HT1080 (cell line): ENCODE measurements at places on chromosomes 1 and 21. TPM values are rescaled to one million over a fixed set of nuclear protein-coding genes. Genes with fewer than 3 reads are reported as not detected.

DNA sequence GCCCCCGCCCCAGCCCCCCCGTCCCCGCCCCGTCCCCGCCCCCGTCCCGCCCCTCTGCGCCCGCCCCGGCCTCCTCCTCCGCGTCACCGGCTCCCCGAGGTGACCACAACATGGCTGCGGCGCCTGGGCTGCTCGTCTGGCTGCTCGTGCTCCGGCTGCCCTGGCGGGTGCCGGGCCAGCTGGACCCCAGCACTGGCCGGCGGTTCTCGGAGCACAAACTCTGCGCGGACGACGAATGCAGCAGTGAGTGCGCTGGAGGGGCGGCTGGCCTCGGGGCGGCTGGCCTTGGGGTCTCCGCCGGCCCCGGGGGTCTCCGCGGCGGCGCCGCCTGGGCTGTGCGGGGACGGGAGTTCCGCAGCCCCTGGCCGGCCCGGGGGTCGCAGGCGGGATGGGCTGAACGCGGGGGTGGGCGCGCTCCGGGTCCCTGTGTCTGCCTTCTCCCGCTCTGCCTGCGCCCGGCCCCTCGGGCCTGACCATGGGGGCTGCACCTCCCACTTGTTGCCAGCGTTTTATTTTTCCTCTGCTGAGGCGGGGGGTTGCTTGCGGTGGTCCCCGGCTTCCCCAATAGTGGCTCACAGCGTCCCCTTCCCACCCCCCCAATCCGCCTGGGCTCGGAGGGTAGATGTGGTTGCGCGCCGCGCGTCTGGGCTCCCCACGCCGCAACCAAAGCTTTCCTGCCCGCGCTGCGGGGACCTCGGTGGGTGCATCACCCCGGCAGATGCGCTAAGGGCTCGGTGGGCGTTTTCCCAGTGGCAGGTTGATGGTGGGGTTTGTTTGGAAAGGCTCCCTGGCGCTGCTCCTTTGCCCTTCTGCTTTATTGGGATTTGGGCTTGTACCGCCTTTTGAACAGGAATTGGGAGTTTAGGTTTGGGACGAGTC lies at the start of gene MIA3:
Gene MIA3, plus strand, starts transcription at position 97 of the 879 bp plus-strand sequence. Its CDS starts 14 bp downstream, at position 111.
- DNase-seq = no peak

Gene UTP25
- total RNA-seq = 12.4 and 12.5 TPM in 2 replicates

GRCh38 chr1:19645411-19646251 lies 1.5 kb downstream of the NBL1 start:
- DNase-seq = no peak

Gene SYT6
- not detected in 2 replicates for total RNA-seq

- DNase-seq = no peak
These were observed 436.3 kb downstream of the PRDM2 start for GRCh38 chr1:14136152-14136763.

DNA sequence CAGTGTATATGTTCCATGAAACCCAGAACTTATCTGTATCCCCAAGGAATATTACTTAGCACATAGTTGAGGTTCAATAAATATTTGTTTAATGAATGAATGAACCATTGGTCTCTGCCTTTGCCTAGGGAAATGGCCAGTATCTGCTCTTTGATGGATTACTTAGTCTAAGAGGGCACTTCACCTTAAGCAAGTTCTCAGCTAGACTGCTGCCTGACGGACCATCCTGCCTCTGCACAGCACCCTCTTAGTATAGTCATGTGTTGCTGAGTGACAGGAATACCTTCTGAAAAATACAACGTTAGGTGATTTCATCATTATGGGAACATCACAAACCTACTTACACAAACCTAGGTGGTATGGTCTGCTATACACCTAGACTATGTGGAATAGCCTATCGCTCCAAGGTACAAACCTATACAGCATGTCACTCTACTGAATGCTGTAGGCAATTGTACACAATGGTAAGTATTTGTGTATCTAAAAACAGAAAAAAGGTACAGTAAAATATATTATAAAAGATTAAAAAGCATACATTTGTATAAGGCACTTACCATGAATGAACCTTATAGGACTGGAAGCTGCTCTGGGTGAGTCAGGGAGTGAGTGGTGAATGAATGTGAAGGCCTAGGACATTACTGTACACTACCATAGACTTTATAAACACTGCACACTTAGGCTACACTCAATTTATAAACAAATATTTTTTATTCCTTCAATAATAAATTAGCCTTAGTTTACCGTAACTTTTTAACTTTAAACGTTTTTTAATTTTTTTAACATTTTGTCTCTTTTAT lies 83.7 kb upstream of the LRRC8D start:
- no peak for DNase-seq

DNA sequence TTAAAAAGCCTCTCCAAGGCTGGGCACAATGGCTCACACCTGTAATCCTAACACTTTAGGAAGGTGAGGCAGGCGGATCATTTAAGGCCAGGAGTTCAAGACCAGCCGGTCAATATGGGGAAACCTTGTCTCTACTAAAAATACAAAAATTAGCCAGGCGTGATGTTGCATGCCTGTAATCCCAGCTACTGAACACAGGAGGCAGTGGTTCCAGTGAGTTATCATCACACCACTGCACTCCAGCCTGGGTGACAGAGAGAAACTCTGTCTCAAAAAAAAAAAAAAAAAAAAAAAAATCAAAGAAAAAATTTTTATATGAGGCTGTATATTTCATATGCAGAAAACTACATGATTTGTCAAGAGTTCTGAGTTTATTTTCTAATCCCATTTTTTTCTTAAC lies 1107.1 kb upstream of the TMPRSS15 start:
- DNase-seq = no peak

DNA sequence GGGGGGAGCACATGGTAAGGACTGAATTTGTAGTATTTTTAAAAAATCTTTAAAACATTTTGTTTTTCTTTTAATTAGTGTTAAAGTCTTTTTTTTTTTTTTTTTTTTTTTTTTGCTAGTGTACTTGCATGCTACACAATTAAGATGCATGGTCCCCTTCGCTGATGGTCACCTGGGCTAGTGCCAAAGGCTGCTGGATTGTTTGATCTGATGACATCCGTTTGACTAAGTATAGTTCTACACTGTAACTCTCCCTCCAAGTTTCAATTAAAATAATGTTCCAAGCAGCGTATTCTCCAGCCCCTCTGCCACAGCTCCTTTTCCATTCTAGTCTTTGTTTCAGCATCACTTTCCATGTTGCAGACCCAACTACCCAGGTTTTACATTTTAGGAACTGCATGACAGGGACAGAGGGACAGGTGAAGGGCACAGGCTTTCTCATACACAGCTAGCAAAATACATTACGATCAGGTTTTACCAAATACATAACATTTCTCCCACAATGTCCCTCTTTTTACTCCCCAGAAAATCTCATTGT lies 852 bp upstream of the RAVER2 start:
- no peak for DNase-seq

Gene KRTAP7-1
- not detected in 2 replicates for total RNA-seq

GRCh38 chr1:159949123-159949522 lies 3.7 kb upstream of the IGSF9 start:
- DNase-seq = no peak

DNA sequence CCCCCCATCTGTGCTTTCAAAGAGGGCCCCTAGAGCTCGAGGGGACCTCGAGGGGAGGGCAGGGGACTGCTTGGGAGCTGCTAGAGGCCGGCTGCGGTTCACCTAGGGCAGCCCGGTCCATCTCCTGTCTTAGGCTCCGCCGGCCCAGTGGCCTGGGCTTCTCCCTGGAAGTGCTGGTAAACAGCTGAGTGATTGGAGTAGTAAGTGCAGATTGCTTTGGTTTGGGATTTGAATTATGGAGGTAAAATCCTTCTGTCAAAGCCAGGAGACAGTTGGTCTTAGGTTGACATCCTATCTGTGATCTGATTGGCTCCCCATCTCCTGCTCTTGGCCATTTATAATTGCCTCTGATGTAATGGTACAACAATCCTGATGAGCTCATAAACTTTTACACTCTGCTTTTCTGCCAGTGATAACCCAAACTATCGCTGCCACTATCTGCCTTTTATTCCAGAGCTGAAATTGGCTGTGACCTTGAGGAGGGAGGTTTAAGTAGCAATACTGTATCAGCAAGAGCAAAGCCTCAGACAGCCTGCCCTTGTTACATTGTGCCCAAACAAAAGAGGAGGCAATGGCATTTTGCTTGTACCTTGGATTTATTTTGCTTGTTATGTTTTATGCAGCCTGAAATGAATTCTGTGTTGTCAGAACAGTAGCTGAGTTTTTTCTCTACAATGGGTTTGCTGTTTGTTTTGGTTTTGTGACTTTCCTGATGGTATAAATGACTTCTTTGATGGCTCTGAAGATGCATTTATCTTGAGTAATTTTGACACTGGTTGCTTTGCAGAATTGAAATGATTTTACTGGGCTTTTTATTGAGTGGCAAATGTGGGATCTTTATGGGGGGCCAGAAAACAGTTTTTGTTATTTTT lies 2.4 kb downstream of the ARID1A start:
- DNase-seq = peak; percentile 91

DNA sequence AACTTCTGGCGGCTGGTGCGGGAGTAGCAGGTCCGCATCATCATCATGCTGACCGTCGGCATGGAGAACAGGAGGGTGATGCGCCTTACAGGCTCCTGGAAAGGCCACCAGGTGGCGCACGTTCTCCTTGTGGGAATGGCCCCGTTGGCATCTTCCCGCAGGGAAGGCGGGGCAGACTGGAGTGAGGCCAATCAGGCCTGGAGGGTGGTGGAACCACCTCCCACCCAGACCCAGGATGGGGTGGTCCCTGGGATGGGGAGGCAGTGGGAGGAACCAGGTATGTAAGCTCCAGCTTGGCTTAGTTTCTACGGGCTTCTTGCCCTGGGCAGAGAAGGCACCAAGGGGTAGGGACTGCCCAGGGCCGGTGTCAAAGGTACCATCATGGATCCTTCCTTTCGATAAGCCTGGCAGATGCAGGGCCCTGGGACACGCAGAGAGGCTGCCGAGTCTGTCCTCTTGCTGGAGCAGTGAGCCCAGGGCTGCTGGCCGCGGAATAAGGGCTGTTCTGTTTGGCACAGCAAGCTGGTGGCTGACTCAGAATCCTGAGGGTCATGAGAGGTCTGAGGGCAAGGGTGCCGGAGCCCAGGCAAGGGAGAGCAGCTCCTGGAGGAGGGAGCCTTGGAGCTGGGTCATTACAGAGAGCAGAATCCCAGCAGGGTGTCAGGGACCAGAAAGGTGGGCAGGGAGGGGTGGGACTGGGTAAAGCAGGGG lies 8.7 kb upstream of the LGR6 start:
- DNase-seq = peak; percentile 82
